ENCODE measurements at places on chromosomes 6 and 20. TPM values are rescaled to one million over a fixed set of nuclear protein-coding genes. Genes with fewer than 3 reads are reported as not detected.

Gene PDE10A
- total RNA-seq = 15.6 TPM

DNA sequence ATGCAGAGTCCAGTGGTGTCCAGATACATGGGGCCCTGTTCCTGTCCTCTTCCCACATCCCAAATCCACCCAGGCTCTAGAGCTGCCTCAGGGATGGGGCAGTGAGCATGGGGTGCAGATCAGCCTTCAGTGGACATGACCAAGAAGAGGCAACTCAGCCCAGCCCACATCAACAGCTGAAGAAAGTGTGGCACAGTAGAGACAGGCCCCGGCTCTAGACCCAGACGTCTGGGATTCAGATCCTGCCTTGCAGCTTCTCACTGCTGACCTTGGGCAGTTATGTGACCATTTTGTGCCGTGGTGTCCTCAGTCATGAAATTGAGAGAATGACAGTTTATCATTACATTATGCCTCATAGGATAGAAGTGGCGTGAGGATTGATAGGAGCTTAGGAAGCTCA lies 54.6 kb upstream of the CST7 start:
- no peak for DNase-seq

GRCh38 chr6:161038229-161039031 lies 46.9 kb downstream of the MAP3K4 start:
- no peak for DNase-seq

Gene RIMS4
- total RNA-seq = 0.29 TPM

DNA sequence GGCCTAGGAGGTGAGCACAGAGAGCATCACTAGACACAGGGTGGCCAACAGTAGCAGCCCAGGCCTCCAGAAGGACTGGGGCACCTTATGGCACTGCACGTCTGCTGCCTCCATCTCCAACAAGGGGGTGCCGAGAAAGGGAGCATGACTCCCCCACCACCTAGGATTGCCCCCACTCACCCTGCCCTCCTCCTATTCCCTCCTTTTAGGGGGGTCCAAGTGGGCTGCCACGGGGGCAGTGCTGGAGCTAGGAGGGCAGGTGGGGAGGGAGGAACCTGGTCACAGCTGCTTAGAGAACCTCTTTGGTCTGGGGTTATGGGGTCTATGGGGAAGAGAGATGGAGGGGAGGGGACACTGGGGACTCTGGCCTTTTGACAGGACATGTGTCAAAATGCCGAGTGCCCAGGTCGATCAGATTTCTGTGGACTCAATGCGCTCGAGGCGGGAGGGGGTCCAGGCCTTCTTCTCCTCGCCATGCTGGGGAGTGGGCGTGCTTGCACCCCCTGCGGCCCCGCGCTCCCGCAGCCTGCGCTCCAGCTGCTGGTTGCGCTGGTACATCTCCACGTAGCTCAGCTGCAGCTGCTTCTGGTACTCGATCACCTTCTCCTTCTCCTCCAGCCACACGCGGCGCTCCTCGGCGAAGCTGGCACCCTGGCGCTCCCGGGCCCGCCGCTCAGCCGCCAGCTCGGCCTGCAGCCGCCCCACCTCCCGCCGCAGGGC lies 4.5 kb upstream of the FASTKD5 start:
- peak; percentile 82 for DNase-seq

Gene POM121L2
- total RNA-seq = not detected

Gene CLVS2
- not detected for total RNA-seq

Gene OVOL2
- not detected for total RNA-seq

Gene DDX43
- 0.32 TPM for total RNA-seq

Gene FBXO9
- total RNA-seq = 158 TPM

DNA sequence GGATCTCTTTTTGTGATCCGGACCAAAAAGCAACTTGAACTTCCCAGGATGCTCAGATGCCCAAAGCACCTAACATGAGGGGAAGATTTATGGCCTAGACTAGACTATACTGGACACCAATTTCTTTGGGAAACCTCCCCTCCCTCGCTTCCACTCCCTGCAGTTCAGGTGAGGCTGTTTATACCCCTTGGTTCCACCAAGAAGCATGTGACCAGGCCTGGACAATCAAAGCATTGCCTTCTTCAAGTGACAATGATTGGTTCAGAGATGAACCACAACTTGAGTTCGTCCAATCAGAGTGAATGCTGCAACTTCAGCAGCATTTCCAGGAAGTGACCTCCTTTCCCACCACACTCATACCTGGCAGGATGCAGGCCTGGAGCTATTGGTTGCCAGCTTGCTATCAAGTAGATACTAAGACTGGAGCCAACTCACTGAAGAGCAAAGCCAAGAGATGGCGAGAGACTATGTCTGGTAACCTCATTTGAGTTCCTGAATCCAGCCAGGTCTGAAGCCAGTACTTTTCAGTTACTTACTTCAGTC lies 45.6 kb upstream of the SLC9A8 start:
- DNase-seq = no peak

DNA sequence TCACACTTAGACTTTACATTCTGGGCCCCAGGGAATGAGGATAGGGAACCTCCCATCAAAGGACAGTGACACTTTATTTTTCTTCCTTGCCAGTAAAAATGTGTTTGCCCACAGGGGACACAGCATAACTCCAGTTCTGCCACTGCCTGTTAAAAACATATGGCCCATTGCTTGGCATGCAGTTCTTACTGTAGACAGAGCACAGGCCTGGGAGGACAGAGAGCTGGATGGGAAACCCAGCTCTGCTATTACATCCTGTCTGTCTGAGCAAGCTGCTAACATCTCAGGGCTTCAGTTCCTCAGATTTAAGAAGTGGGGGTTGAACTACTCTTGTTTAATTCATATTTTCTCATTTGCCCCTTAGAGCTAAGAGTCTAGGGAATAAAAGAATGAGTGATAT lies 120.2 kb downstream of the AKAP7 start:
- no peak for DNase-seq

GRCh38 chr20:51484831-51485230 lies 57.7 kb downstream of the NFATC2 start:
- no peak for DNase-seq

DNA sequence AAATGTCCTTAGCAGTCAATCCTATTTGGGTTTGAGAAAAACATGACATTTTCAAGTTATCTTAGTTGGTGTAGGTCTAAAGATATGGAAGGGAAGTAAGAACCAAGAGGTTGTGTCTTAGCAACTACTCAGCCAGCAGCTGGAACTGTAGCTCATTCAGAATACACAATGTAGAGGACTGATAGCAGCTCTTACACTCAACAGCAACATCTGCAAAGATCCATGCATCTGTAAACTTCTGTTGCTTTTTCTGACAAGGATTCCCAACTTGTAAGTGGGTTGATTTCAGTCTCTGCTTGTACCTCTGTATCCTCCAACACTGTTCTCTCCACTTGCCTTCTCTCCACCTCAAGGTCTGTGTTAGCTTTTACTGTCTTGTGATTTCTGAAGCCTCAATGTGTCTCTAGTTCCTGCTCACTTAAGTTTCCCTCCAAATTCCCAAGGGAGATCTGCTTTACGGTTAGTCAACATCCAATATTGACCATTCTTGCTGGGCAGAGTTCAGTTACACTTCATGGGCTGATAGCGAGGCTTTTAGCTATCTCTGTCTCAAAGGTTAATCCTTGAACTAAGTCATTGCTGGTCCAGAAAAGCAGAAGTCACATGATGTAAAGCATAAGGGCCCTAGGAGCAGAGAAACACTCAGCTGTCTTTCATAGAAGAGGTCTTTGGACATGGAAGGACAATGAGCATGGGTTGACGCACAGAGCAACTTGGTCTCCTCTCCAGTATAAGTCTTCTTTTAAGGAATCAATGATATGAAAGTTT lies 71.6 kb upstream of the LGSN start:
- DNase-seq = no peak

Gene SS18L1
- 9.0 TPM for total RNA-seq

Gene TTBK1
- total RNA-seq = 0.06 TPM

- no peak for DNase-seq
Measured at GRCh38 chr6:40640599-40641227, 53.5 kb upstream of the LRFN2 start.

Gene MGME1
- 10.6 TPM for total RNA-seq

DNA sequence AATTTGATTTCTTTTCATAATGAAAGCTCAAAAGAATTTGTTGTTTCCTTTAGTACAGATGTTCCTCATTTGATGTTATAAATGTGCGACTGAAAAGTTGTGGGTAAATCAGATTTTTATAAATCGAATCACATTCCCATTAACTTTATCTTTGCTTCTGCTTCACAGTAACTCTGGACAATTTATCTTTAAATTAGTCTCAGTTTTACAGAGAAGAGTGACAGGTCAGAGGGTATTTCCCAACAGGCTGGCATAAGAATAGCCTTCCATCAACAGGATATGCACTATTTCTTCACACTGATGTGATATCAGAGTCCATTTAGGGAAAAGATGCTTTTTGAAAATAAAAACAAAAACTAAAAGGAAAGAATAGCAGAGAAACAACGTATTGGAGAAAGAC lies 286.9 kb downstream of the FRK start:
- no peak for DNase-seq

- DNase-seq = no peak
Measured at GRCh38 chr6:133802861-133803260, 86.1 kb upstream of the TCF21 start.

DNA sequence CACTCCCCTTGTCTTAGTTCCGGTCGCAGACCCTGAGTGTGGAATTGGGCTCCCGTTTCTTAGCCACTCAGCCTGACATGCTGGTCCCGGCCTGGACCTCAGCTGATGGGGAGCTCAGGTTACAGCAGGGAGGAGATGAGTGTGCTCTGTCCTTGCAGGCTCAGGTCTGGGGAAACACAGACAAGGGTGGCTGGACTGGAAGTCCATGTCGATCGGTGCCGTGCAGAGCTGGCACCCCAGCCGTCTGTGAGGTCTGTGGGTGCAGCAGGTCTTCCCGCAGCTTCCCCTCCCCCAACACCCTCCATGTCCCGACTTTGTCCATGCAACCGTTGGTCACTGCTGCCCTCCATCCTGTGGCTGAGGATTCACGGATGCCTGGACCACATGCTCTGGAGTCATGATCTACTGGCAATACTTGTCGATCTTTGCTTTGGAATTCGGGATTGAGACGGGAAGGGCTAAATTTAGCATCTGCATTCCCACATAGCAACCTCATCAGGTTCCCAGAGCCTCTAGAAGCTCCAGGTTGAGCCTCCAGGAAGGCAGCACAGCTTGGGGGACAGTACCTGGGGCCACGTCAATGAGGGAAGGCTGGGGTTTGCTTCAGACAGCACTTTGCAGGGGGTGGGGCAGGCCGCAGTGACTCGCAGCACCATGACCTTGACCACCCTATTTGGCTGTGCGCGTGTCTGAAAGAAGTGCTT lies 118.8 kb downstream of the PSMB1 start:
- no peak for DNase-seq

Gene EGFL8
- total RNA-seq = 15.5 TPM

Gene CALHM5
- total RNA-seq = 2.8 TPM

DNA sequence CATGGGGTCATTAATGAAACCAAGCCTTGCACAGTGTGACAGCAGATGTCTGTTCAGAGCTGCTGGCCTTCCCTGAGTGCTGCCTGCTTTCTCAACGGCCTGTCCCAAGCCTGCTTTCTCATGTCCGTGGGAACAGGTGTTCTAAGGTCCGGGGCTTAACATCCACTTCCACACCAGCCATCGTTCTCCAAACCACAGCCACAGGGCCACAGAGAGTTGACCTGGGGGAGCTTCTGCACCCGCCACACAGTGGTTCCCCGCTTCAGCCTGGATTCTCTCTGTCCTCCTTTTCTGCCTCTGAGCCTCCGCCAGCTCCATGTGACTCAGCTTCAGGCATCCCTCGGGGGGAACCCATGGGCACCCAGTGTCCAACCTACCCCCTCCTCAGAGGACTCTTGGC lies 26.9 kb upstream of the PPP1R3G start:
- DNase-seq = no peak

- DNase-seq = no peak
Measured at GRCh38 chr20:62493253-62493885, 17.6 kb upstream of the GATA5 start.

DNA sequence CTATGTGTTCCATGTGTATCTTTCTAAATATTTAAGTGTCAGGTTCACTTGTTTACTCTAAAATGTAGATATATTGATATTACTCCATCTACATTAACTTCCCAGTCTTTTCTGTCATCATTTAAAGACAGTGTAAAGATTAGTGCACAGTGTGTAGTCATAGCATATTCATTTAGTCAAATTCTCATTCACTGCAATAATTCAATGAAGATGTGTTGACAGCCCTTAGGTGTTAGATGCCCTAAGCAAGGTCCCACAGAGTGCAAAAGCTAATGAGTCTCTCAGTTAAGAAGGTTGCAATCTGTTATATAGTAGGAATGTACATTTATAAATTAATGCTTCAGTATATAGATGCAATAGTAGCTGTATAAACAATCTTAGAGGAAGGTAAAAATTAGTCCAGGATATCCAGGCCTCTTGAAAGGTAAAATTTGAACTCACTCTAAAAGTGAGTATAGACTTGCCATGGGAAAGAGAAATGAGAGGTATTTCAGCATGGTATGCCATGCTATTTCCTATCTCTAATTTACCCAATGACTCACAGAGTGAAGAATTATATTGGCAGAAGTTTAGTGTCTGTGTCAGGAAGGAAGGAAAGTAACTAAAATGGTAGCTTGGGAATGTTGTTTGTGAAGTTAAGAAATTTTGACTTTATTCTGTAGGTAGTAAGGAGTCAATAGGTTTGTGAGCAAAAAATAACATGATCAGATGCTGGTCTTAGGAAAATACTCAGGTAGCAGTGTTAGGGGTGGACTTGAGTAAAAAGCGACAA lies 969.9 kb upstream of the CITED2 start:
- no peak for DNase-seq
